ENCODE measurements at places on chromosomes 7 and 10. TPM values are rescaled to one million over a fixed set of nuclear protein-coding genes. Genes with fewer than 3 reads are reported as not detected.

Gene SLC26A3
- total RNA-seq = not detected

Gene SUMF2
- 66.7 TPM for total RNA-seq

Gene ASB10
- total RNA-seq = not detected

Gene OGDH
- 51.3 TPM for total RNA-seq

Gene TRPV6
- total RNA-seq = 0.94 TPM

Gene MBLAC1
- total RNA-seq = 8.1 TPM

Gene KEL
- 3.8 TPM for total RNA-seq

Gene SYT15
- total RNA-seq = 0.31 TPM

Gene TUBAL3
- total RNA-seq = not detected

Gene GGCT
- 13.5 TPM for total RNA-seq

Gene CLRN3
- not detected for total RNA-seq

Gene CPA1
- not detected for total RNA-seq

Gene VCL
- 20.7 TPM for total RNA-seq

Gene LIPN
- not detected for total RNA-seq

Gene NKX2-3
- not detected for total RNA-seq

Gene GCC1
- total RNA-seq = 13.5 TPM

Gene LAMB1
- total RNA-seq = 55.7 TPM

Gene MORN4
- total RNA-seq = 26.0 TPM

Gene HNRNPA2B1
- 273 TPM for total RNA-seq

Gene NKX1-2
- total RNA-seq = not detected

Gene MSMB
- total RNA-seq = not detected

Gene ELN
- 6.9 TPM for total RNA-seq

Gene TLX1
- total RNA-seq = not detected

Gene CYCS
- 56.0 TPM for total RNA-seq

Gene AKR1C8
- total RNA-seq = not detected

Gene HOXA11
- not detected for total RNA-seq

Gene COX19
- total RNA-seq = 46.6 TPM

Gene ZNF485
- 10.6 TPM for total RNA-seq

Gene CPXM2
- total RNA-seq = 0.31 TPM

Gene ASAH2
- 2.5 TPM for total RNA-seq

Gene FGFR2
- 77.9 TPM for total RNA-seq

Gene YWHAG
- 321 TPM for total RNA-seq

Gene VENTX
- not detected for total RNA-seq

Gene VPS37D
- 19.4 TPM for total RNA-seq

Gene PNLIPRP1
- not detected for total RNA-seq

Gene MKX
- total RNA-seq = 0.94 TPM

Gene MINPP1
- total RNA-seq = 22.2 TPM

Gene NEUROD6
- 439 TPM for total RNA-seq

Gene HGF
- 8.8 TPM for total RNA-seq

Gene THSD7A
- 41.6 TPM for total RNA-seq

Gene STEAP1
- total RNA-seq = not detected

Gene LEP
- total RNA-seq = not detected

Gene CLDN4
- 0.63 TPM for total RNA-seq

Gene PLAU
- 0.94 TPM for total RNA-seq

Gene EIF4H
- total RNA-seq = 147 TPM

Gene TRIM73
- 11.0 TPM for total RNA-seq

Gene AKR1D1
- total RNA-seq = not detected

Gene TCAF2
- total RNA-seq = 1.6 TPM

Gene GLI3
- total RNA-seq = 16.3 TPM

Gene EMX2
- total RNA-seq = 3.1 TPM

Gene SERPINE1
- total RNA-seq = not detected

Gene UNC5B
- 5.3 TPM for total RNA-seq

Gene SPDYE5
- not detected for total RNA-seq

Gene DYNC1I1
- 197 TPM for total RNA-seq

Gene PRF1
- not detected for total RNA-seq

Gene PRRT4
- 2.5 TPM for total RNA-seq

Gene LMTK2
- total RNA-seq = 45.4 TPM

Gene PILRA
- 3.8 TPM for total RNA-seq

Measured in parietal lobe (tissue), 2 donors.